Left renal pelvis (tissue), 4 donors: ENCODE measurements at places on chromosomes 5 and 9. TPM values are rescaled to one million over a fixed set of nuclear protein-coding genes. Genes with fewer than 3 reads are reported as not detected.

DNA sequence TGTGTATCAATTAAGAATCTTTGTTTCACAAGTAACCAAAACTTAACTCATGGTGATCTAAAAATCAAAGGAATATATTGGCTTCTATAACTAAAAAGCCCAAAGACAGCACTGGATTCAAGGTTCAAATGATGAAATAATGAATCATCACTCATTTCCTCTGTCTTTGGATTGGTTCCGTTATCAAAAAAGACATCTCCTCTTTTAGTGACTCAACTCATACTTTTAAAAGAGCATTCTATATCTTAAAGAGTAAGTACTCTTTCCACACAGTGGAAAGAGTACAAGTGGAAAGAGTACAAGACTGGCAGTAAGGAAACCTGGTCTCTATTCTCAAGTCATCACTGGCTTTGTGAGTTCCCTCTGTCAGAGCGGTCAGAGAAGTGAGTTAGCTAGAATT, 141.4 kb upstream of the NMUR2 start:
- no peak for DNase-seq

GRCh38 chr5:174744896-174745295, 20.5 kb downstream of the MSX2 start:
- no peak for DNase-seq

Gene HAVCR2
- polyA plus RNA-seq = 11.7 TPM

GRCh38 chr5:136035837-136036236, 7.0 kb downstream of the TGFBI start:
- no peak for DNase-seq

DNA sequence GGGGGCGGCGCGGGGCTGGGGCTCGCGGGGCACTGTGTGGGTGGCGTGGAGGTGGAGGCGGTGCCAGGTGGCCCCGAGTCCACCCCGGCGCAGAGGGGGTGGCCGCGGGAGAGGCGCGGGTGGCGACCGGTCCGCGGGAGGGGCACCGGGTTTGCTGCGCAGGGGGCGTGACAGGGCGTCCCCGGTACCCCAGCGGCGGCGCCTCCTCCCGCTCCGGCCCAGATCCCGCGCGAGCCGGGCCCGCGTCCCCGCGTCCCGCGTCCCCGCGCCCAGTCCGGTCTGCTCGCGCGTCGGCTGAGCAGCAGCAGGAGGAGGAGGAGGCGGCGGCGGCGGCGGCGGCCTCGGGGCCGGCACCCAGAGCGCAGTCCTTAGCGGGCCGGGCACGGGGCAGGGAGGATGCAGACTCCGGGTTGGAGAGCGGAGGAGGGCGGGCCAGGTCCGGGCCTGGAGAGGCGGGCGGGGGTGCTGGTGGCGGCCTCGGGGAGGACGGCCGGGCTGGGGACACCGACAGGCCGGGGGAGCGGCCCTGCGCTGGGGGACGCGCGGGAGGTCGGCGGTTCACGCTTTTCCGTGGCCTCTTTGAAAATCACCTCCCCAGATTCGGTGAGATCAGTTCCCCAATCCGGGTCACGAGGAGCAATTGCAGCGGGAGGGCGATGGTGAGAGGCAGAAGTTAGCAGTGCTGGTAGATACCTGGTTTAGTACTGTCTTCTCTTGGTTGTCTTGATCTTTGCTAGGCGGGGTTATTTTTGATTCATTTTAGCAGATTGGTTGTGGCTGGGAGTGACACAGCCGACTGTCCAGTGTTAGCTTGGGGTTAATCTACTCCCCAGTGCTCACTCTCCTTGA, 1.7 kb downstream of the TRIO start:
- DNase-seq = no peak

DNA sequence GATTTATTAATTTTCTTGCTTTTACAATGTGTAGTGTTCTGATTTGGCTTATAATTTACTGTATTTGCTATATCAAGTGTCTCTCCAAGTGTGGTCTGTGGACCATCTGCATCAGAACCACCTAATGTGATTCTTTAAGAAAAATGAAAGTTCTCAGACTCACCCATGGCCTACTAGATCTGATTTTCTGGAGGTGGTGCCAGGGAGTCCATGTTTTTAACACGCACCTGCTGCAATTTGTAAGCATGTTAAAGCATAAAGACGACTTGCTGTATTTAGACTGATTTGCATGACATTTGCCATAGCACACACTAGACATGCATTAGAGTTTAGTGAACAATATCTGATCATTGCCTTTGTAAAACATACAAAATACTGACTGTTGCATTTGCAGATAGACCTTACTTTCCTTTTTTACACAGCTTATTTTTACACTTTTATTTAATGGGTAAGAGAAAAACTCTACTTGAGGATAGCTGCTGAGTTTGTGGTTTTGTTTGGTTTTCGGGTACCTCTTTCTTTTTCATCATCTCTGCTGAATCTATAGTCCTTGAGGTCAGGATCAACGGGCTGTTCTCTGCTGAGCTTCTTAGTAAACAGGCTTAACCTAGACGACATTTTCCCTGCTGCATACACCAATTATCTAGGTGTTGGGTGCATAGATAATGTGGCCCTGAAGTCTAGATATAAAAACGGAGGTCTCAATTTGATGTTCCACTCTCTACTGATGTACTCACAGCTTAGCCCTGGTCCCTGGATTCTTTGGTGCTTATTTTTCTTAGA, 138.0 kb upstream of the ZNF366 start:
- DNase-seq = no peak

- DNase-seq = no peak
Measured at GRCh38 chr9:116137581-116137980, 16.0 kb upstream of the PAPPA start.

- DNase-seq = no peak
Measured at GRCh38 chr9:127779136-127779981, 893 bp upstream of the SH2D3C start.

GRCh38 chr9:91298311-91298710, 63.4 kb downstream of the AUH start:
- no peak for DNase-seq

- no peak for DNase-seq
Measured at GRCh38 chr9:125332527-125332926, 70.9 kb downstream of the GAPVD1 start.

Gene LCN12
- 17.7 TPM for polyA plus RNA-seq

Gene WDR38
- polyA plus RNA-seq = 0.60 TPM

Gene MAMDC2
- polyA plus RNA-seq = 7.0 TPM

GRCh38 chr5:150672237-150672883, 11.3 kb downstream of the MYOZ3 start:
- no peak for DNase-seq

DNA sequence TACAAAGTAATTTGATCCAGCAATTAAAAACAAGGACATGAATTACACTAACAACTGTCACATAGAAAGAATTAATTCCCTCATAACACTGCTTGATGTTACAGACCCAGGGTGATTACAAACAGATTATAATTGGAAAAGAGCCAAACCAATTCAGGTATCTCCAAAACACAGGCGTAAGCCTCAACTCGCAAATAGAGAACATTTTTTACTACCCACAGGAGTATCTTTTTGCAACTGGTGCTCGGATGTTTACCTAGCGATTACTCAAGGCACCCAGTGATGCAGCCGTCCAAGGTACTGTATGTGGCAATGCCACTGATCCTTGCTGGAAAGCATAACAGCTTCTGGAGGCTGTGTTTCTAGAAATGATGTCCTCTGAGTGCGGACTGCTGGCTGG, 386.1 kb upstream of the KIF2A start:
- DNase-seq = no peak

GRCh38 chr9:698276-698675, 143.2 kb upstream of the DMRT1 start:
- DNase-seq = no peak

Gene OR1B1
- polyA plus RNA-seq = not detected

GRCh38 chr5:140926443-140927227, 536 bp downstream of the PCDHAC1 start:
- DNase-seq = peak; percentile 51

GRCh38 chr9:71863631-71864030, 47.4 kb downstream of the ABHD17B start:
- no peak for DNase-seq

Gene SLIT3
- polyA plus RNA-seq = 55.3 TPM
